Astrocyte (in vitro differentiated cells and primary cell): ENCODE measurements at places on chromosomes 4 and X. TPM values are rescaled to one million over a fixed set of nuclear protein-coding genes. Genes with fewer than 3 reads are reported as not detected.

The OPN1LW gene
- not detected in 2 replicates for total RNA-seq

DNA sequence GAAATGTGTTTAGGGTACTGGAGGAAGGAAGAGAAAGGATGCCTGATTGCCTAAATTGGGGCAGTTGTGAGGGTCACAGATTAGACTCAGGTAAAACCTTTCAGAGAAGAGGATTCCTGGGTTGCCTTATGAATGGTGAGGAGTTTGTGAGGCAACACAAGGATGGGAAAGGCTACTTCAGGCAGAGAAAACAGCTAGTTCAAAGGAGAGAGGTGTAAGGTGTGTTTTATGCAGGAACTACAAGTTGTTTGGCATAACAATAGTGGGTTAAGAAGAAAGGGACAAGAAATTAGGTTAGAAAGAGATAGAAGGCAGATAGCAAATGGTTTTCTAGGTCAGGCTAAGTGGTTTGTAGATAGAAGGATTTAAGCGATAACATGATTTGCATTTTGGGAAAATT, 75.1 kb upstream of the PGRMC2 start:
- H3K27me3 ChIP-seq, result no peaks in the 10 kb centered on the region
- no peak overlapping the region for H3K27ac ChIP-seq
- peaks cover 10% of the 10 kb centered on the region for H3K4me1 ChIP-seq
- H3K36me3 ChIP-seq, result no peaks in the 10 kb centered on the region
- no peak for DNase-seq

DNA sequence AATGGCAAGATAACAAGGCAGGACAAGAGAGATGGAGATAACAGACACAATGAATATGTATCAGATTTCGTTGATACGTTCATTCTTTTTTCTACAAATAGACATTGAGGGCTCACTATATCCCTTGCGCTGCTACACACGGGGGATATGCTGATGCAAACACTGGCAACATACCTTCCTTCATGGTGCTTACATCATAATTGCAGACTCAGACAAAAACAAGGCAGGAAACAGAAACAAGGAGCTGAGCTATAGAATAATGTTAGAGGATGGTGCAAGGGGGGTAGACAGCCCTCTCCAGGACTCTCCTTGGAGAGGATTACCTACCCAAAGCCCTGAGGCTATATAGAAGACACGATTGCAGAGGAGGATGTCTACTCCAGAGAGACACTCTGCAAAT, 1069.5 kb downstream of the DMD start:
- no peak overlapping the region for H3K27ac ChIP-seq
- H3K4me3 ChIP-seq, result no peak overlapping the region
- no peaks in the 10 kb centered on the region for H3K27me3 ChIP-seq

DNA sequence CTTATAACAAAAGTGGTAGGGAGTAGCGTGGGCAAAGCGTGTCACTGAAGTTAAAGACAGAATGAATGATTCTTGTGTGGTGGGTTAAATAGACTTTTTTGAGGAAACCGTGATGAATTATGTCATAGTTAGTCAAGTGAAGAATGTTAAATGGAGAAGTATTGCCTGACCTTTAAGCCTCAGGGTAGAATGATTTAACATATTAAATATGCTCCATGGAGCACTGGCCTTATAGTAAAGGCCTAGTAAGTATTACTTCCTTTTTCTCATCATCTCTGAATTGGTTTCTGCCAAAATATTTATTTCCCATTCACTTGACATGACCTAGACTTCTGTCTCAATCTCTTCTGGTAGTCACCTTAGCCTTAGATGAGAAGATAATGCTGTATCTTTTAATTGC, 23.7 kb downstream of the MAGEB1 start:
- no peaks in the 10 kb centered on the region for H3K27me3 ChIP-seq
- H3K4me1 ChIP-seq, result no peaks in the 10 kb centered on the region
- H3K36me3 ChIP-seq, result no peaks in the 10 kb centered on the region
- no peak for DNase-seq

- H3K27ac ChIP-seq, result no peak overlapping the region
- no peaks in the 10 kb centered on the region for H3K36me3 ChIP-seq
- DNase-seq, result no peak
- H3K4me1 ChIP-seq, result peaks cover 6% of the 10 kb centered on the region
These were observed 89.0 kb downstream of the SPRY1 start for GRCh38 chr4:123485601-123486000.

DNA sequence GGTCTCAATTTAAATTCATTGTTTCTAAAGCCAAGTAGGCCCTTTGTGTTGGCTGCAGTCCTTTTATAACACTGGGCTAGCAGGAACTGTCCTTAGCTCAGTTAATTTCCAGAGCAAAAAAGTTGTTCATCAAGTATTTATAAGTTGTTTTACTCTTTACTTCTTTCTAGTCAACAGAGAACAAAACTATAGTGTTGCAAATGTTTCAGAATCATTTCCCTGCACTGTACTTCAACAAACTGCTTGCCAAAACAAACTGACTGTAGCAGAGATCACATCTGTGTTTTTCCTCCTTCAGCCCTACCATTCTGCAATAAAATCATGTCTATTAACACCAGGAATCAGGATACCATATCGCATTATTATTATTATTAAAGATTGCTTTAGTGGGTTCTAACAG, 168.5 kb upstream of the SH3RF1 start:
- peaks cover 2% of the 10 kb centered on the region for H3K36me3 ChIP-seq
- H3K4me1 ChIP-seq, result no peaks in the 10 kb centered on the region
- H3K27ac ChIP-seq, result no peak overlapping the region
- H3K27me3 ChIP-seq, result no peaks in the 10 kb centered on the region
- H3K4me3 ChIP-seq, result no peak overlapping the region

DNA sequence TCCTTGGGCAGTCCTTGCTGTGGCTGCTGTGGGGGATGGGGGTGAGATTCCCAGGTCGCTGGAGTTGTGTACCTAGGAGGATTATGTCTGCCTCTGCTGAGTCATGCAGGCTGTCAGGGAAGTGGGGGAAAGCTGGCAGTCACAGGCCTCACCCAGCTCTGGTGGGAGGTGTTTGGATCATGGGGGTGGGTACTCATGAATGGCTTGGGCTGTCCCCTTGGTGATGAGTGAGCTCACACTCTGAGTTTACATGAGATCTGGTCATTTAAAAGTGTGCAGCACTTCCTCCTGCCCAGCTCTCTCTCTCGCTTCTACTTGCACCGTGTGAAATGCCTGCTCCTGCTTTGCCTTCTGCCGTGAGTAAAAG, 24.6 kb upstream of the PDLIM3 start:
- peaks cover 12% of the 10 kb centered on the region for H3K4me1 ChIP-seq
- H3K36me3 ChIP-seq, result no peaks in the 10 kb centered on the region
- H3K27me3 ChIP-seq, result no peaks in the 10 kb centered on the region
- H3K27ac ChIP-seq, result peak overlapping the region; percentile 74

The CT55 gene
- total RNA-seq, result not detected in 2 replicates
